SW 1271 (cell line): ENCODE measurements at places on chromosomes 11 and 22.
A peak's percentile ranks its signal among the peaks of the same experiment; 100 is the strongest.

DNA sequence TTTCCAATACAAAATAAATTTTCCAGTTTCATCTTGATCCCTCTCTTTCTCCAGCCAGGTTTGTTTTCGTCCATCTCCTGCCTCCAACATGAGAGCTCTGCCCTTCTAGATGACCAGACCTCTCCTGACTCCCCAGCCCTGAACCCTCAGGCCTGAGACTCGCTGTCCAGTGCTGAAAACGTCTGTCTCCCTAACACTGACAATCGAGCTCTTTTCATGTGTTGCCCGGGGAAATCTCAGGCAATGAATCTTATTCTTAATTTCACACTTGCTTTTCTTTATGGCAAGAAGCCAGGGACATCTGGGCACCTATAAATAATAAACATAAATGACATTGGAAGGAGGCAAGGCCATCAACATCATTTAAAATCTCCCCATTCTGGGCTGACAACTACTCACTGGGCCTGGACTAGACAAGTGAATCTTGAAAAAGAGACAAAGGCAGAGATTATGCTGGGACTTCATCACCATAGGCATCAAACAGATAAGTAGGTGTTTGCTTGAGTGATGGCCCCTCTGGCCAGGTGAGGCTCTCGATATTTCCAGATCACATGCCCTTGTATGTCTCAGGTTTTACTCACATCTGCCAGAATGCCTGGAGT, 274.5 kb upstream of the B3GAT1 start:
- no peak for DNase-seq

DNA sequence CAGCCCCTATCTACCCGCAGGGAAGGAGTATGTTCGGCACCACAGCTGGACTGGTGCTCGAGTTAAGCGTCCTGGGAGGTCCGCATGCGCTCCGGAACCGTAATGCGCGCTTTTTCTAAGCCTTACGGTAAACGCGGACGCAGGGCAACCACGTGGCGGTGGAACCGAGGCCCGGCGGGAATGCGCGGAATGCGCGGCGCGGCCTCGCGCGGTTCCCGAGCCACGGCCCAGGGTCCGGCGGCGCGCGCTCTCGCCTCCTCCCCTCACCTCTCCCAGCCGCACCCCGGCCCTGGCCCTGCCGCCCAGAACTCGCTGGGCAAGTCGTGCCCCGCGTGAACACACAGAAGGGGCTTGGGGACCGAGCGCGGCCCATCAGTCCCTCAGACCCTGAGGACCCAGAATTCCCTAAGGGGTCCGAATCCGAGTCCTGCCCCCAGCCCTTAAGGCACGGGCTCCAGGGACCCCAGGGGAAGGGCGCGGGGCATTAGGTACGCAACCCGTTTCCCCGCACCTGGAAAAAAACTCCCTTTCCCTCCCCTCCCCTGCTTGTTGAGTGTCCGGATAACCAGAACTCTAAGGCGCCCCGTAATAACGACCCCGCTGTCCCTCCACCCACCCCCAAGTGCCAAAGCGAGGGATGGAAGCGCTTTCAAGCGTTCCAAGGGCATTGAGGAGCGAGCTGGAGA, 4.3 kb upstream of the CCND1 start:
- peak; percentile 38 for DNase-seq

GRCh38 chr11:120793806-120794479, 230.0 kb upstream of the TBCEL start:
- no peak for DNase-seq

DNA sequence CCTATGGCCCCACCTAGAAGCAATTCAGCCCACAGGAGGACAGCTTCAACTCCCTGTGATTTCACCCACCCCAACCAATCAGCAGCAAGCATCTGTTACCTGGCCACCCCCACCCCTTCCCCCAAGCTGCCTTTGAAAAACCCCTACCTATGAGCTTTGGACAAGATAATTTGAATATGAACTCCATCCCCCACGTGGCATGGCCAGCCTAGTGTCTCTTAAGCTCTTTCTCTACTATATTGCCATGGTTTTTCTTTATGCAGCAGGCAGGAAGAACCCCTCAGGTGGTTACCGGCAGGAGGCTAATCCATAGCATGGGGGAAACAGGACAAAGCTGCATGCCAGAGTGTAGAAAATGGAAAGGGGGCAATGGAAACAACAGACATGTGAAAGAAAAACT, 29.0 kb downstream of the CTSC start:
- DNase-seq = no peak

DNA sequence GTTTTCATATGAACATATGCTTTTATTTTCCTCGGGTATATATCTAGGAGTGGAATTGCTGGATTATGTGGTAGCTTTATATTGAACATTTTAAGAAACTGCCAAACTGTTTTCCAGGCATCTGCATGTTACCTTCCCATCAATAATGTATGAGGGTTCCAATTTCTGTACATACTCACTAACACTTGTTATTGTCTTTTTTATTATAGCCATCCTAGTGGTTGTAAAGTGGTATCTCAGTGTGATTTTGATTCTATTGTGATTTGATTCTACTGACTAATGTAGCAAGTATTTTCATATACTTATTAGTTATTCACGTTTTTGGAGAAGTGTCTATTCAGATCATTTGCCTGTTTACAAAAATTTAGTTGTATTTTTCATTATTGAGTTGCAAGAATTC, 2.0 kb downstream of the ANO5 start:
- no peak for DNase-seq

DNA sequence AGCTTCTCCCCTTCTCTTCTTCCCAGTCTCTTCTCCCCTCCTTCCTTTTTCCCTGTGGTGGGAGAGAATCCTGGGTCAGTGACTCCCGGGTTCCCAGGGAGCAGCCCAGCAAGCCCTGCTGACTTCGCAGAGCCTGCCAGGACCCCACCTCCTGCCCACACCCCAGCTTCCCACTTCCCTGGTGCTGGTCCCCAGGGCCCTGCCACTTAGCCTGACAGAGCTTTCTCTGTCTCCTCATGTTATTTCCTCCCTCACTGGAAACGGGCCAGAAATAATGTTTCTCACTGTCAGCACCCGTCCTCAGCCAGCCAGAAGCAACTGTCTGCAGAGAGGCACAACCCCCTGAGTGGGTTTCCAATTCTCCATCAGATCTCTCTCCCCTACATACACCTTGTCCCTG, 27.1 kb downstream of the C11orf96 start:
- no peak for DNase-seq

DNA sequence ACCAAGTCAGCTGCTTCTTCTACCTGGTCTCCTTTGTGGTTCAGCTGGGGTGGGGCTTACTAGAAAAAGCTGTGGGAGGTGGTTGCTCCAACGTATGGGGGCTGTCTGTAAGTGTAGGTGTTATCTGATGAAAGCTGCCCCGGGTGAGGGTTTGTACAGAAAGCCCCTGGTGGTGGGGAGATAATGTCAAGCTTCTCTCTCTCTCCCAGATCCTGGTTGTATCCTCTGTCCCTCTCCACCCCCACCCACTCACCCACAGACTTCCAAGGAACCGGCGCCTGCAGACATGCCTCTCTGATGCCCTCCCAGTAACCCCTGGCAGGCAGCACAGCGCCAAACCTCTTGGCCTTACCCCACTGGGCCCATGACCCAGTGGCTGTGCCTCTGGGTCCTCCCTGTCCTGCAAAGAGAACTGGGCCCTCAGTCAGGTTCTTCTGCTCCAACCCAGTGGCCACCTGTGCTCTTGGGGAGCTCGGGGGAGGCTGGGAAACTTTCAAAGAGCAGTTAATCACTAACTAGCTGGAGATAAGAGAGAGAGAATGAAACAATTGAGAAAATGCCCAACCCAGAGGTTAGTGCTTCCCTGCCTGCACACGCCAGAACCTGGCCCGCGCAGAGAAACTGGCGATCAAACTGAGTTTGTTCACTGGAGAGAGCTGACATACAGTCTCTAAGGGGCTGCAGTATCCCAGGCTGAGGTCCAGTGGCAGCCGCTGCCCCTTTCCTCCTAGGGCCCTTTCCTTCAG, 20.4 kb upstream of the EHF start:
- DNase-seq = no peak

GRCh38 chr11:76166314-76166713, 40.0 kb downstream of the WNT11 start:
- DNase-seq = no peak

DNA sequence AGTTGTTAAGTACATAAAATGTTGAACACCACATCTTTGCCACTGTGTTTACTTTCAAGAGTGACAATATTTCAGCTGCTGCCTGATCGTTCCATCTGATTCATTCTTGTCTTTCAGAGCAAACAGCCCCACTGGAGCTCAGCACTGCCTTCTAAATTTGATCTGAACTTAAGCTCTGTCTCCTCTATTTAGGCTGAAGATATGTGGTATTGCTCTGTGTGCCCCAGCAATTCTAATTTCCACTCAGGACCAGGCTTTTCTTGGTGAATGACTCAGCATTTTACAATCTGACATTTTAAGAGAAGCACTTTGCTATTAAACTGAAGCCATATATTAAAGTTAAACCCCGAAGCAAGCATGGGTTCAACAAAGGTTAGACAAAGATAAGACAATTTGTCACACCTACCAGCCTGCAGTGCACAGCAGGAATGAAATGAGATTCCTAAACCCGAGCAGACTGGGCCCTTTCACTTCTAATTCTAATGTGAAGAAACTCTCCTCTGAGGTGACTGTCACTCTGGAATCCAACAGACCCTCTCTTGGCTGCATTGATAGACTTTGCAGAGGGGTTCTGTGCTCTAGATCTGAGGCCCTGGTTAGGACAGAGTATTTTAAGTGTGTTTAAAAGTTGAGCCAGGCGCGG, 41.7 kb upstream of the PLET1 start:
- DNase-seq = no peak

DNA sequence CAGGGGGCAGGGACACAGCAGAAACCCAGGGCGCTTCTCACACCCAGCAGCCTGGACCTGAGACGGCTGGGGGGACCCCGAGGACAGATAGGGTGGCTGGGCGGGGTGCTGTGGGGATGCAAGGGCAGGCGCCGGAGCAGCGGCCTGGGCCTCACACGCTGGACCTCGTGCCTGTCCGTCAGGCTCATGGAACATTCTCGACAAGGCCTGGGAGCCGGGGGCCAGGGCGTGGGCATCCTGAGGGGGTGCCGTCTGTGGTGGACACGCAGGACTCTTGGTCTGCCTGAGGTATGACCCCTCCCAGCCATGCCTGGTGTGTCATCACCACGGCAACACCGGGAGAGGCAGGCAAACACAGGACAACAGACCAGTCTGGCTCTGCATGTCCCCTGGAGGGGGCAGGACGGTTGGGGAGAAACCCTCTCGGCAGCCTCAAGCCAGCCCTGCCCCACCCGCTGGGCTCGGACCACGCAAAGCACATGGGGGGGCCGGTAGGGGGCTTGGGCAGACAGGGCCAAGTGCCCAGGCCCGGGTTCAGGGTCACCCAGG, 21.4 kb downstream of the MRPL23 start:
- DNase-seq = no peak

GRCh38 chr11:96215826-96216225, 127.2 kb downstream of the MAML2 start:
- no peak for DNase-seq

- DNase-seq = no peak
Measured at GRCh38 chr22:20080776-20081654, 974 bp downstream of the DGCR8 start.

- no peak for DNase-seq
Measured at GRCh38 chr11:66973956-66974580, 1.0 kb upstream of the C11orf86 start.

GRCh38 chr11:17740649-17741235, 6.2 kb downstream of the KCNC1 start:
- DNase-seq = no peak

GRCh38 chr22:27347951-27348350, 453.6 kb downstream of the MN1 start:
- DNase-seq = no peak

- DNase-seq = no peak
Measured at GRCh38 chr11:64015935-64016845, 19.5 kb upstream of the FLRT1 start.

DNA sequence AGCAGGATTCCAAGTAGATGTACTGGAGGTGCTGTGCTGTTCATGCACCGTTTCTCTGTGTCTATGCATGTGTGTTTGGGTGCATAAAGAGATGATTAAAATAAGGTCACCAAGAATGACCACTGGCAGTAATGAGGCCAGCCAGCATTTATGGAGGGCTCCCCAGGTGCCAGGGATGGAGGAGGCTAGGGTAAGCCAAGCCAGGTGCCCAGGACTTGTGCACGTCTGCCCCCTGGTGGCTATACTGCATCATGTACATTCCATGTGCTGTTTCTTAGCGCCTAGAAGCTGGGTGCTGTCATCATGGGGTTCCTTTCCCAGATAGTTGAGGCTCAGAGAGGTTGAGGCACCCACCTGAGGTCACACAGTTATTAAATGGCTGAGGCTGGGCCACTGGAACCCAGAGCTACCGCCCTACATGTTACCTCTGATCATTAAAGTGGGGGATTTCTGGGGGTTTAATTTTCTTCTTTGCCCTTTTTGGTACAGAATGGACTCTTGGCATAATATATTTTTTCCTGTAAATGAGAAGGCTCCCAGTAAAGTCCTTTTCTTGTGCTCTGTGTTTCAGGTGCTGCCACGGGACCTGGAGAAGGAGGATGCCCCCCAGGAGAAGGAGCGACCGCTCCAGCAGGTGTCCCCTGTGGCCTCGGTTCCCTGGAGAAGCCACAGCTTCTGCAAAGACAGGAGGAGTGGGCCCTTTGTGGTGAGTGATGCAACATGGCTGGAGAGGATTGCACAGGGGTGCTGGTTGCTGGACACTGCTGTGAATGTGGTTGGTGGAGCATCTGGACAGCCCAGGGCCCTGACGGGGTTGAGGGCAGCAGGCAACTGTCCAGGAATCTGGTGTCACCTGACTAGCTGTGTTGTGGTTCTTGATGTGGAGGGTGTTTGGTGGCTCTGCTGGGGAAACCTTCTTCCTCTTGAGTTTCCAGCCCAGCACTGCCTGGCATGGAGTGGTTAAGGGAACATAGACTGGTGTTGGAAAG, 96.4 kb downstream of the KIAA1671 start:
- DNase-seq = peak; percentile 40

DNA sequence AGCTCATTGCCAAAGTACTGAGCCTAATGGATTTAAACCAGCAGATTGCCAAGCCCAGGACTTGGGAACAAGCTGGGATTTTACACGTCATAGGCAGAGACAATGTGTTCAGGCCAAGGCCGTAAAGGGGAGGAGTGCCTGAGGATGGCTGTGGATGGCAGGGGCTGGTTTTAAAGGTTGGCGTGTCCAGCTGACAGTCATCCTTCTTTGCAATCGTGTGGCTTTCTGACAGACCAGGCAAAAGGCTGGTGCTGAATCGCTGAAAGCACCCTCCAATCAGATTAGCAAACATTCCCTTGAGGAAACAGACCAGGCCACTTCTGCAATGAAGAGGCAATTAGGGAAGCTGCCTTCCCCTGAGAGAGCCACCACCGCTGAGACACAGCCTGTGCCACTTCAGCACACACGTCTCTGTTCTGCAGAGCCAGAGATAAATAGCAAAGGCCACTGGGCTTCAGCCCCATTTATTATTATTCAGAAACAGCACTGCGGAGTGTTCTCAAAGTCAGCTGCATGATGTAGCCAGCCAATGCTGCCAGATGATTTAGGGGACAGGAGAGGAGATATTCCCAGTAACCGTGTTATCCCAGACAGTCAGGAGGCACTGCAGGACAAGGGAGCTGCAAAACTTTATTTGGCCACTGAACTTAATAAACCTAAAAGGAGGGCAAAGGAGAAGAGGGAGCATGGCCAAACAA, 54.2 kb upstream of the CSNK2A3 start:
- DNase-seq = no peak
